Stimulated activated CD8-positive, alpha-beta memory T cell treated with anti-CD3 and anti-CD28 coated beads, Interleukin-2, amount 100 ng/mL, for 1 hour (primary cell): ENCODE measurements at places on chromosomes 1 and 21.

GRCh38 chr1:235266967-235267366 lies 61.0 kb downstream of the ARID4B start:
- no peak for DNase-seq

- no peak for DNase-seq
Measured at GRCh38 chr1:222923506-222923905, 108.7 kb downstream of the DISP1 start.

DNA sequence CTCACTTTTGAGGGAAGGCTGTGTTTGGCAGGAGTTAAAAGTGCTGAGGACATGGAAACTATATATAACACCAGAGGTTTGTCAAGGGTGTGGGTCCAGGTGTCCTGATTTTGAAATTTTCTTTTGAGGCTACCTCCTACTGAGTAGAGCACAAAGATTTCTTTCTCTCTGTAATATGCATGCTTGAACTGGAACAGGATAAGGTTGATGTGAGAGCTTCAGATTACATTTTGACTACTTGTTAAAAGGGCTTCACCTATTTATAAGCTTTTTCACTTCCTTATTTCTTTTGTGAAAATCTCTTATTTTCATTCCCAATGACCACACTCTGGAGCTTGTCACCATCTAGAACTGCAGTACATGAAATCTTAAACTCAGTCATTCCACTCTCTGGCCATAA lies 59.8 kb upstream of the PLA2G4A start:
- DNase-seq, result no peak

- DNase-seq, result no peak
Measured at GRCh38 chr1:205589618-205590456, 42.0 kb downstream of the ELK4 start.

GRCh38 chr1:923131-923990 lies at the start of gene SAMD11:
SAMD11 (plus strand) TSS chr1:923923; CDS start chr1:924432, 509 bp downstream.
- peak; percentile 34 for DNase-seq

DNA sequence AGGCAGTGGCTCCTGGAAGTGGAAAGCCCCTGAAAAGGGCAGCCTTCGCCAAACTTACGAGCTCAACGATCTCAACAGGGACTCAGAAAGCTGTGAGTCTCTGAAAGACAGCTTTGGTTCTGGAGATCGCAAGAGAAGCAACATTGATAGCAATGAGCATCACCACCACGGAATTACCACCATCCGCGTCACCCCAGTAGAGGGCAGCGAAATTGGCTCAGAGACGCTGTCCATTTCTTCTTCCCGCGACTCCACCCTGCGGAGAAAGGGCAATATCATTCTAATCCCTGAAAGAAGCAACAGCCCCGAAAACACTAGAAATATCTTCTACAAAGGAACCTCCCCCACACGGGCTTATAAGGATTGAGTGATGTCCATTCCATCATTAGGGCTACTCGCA lies 42.4 kb downstream of the PLPPR4 start:
- DNase-seq, result no peak

DNA sequence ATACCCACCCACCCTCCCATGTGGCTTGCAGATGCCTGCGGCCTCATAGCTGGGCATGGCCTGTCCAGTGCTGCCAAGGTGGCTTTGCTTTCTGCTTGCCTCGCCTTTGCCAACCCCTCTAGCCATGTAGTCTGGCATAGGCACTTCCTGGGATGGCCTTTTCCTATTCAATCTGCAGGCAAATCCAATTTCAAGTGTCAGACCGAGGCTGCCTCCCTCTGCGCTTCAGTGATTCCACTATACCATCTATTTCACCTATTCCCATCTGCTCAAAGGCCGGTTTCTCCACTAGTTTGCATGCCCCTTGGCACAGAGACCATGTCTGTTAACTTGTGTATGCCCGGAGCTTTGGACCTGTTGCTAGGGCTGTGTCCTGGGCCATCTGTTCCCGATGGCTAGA lies 3.8 kb upstream of the ZBTB21 start:
- DNase-seq, result no peak

- no peak for DNase-seq
Measured at GRCh38 chr1:234474375-234474774, 4.6 kb downstream of the TARBP1 start.

DNA sequence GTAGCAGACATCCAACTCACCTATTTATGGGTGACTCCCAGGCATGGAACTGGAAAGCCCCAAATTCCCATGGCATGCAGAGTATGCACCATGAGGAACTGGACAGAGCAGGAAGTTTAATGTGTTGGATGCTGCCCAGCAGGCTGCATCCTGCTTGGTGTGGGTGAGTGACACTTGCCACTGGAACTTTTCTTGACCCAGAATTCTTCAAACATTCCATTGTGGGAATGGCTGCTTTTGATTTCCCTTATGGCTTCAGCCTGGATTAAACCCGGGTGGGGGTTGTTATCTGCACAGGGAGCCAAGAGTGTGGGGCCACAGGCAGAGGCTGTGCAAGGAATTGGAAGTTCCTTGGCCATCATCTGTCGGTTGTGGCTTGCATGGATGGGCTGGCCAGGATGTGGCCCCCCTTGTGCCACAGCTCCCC lies 26.9 kb upstream of the BACE2 start:
- no peak for DNase-seq

GRCh38 chr1:172466795-172467407 lies 23.0 kb upstream of the PIGC start:
- no peak for DNase-seq

GRCh38 chr1:117582451-117582850 lies 23.4 kb upstream of the TENT5C start:
- no peak for DNase-seq

DNA sequence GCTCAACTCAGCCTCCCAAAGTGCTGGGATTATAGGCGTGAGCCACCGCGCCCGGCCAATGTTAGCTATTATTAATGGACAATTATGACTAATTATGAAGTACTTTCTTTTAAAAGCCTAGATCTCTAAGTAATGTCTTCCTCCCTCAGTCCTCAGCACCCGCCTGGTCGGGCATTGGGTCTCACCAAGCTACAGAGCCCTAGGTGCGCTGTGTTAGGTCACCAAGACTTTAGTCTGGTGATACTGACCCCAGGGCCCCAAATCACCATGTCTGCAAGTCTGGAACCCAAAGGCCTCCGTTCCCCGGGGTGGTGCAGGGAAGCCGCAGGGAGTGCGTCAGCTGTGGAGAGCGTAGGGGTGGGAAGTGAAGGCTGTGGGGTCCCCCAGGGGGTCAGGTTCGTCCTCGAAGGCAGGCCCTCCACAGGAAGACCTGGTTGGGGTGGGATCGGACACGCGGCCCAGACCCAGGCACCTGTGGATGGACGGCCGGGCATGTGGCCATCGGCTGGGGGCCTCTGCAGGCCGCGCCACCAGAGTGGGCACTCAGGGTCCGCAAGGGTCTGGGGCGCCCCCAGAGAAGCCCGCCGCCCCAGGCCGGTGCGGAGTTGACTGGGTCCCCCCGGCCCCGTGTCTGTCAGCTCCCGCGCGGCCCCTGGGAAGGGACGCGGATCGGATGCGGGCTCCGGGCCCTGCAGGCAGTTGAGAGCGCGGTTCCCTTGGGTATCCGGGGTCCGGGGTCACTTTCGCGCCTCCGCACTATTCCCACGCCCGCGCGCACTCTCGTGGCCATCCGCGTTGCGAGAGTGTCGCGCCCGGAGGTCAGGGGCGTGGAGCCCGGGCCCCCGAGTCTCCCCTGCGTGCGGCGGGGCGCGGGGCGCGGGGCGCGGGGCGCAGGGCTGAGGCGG lies 710 bp upstream of the PDXK start:
- DNase-seq, result no peak

DNA sequence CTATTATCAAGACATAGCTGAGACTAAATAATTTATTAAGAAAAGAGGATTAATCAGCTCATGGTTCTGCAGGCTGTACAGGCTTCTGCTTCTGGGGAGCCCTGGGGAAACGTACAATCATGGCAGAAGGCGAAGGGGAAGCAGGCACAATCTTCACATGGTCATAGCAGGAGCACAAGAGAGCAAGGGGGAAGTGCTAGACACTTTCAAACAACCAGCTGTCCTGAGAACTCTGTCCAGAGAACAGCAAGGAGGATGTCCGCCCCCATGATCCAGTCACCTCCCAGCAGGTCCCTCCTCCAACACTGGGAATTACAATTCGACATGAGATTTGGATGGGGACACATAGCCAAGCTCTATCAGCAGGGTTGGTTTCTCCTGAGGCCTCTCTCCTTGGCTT lies 10.3 kb upstream of the SLC45A1 start:
- DNase-seq, result no peak

GRCh38 chr1:41614818-41615217 lies 130.3 kb upstream of the EDN2 start:
- no peak for DNase-seq
